AG09309 (cell line): ENCODE measurements at places on chromosomes 2 and 18.

GRCh38 chr18:57737400-57738060 lies 65.6 kb downstream of the ATP8B1 start:
- DNase-seq = peak; percentile 97

- DNase-seq = peak; percentile 58
Observed at GRCh38 chr2:27717070-27717795, 53.5 kb downstream of the SLC4A1AP start.

DNA sequence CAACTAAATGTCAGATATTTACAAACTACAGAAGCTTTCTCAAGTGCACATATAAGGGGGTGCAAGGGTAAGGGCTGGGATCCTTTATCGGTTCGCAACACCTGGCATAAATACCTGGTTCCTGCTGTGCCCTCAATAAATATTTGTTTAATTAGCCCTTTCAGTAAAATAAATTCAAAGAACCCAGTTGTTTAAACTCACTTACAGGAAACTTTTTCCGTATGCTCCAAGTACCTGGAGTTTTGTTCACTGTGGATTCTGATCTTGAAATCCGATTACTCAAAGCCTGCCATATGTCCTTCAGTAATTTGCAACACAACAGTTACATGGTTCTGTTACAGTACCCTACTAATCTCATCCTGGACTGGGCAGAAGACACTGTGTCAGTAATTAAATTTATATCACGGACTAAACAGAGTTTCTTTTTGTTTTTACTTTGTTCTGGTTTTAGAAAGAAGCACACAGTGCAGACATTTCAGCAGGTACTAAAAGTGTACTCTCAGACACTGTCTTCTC lies 36.9 kb downstream of the TBC1D8 start:
- no peak for DNase-seq

GRCh38 chr2:19746611-19747309 lies 155.0 kb downstream of the TTC32 start:
- DNase-seq = no peak

DNA sequence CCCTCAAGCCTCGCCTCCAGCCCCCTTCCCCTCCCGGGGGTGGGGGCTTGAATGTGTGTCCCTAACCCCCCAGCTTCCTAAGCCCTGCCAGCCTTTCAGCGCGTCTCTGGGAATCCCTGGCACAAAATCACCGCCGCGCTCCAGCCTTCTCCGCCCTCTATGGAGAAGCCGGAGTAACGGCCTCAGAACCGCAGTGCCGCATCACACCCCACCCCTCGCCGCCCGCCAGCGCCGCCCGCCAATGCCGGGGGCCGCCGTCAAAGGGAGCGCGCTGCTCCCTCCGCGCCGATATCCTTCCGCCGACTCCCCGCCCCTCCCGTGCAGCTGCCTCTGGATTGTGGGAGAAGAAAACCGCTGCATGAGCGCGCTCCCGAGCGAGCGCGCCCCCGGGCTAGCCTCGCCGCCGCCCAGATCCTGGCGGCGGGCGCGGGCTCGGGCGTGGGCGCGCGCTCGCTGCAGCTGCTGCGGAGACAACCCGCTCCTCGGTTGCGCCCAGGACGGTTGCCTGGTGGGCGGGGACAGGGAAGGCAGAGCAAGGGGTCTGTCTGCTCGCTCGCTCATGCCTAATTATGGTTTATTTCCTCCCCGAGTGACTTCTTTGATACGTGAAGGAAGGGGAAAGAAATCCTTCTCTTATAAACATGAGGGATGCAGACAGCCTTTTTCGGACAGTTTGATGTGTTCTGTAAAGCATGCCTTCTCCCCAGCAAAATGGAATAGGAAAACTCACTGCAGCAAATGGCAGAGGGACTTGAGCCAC lies at the start of gene CCDC88A:
Gene CCDC88A (minus strand): TSS at position 178 of the 760 bp plus-strand sequence. CDS start 777 bp downstream, outside the sequence.
- peak; percentile 96 for DNase-seq

GRCh38 chr2:130768191-130768855 lies 13.0 kb downstream of the AMER3 start:
- DNase-seq = no peak

GRCh38 chr2:132473174-132473883 lies 56.7 kb downstream of the GPR39 start:
- DNase-seq = no peak

DNA sequence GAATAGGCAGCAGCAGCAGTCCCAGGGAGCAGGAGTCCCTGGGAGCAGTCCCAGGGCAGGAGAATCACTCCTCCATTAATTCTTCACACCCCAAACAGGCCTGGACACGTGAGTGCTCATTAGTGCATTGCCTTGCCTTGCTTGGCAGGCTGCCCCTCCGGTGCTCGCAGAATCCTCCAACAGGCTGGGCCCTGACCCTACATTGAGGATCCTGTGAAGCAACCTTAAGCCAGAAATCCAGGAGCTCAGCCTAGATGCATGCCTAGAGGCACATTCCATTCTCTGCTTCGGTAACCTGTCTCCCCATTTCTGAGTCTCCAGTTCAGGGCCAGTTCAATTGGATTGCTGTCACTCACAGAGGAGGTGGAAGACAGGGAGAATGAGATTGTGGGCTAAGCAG lies 97.4 kb upstream of the LRATD1 start:
- DNase-seq = no peak

- no peak for DNase-seq
Observed at GRCh38 chr18:72208920-72209676, 335.0 kb downstream of the CBLN2 start.

DNA sequence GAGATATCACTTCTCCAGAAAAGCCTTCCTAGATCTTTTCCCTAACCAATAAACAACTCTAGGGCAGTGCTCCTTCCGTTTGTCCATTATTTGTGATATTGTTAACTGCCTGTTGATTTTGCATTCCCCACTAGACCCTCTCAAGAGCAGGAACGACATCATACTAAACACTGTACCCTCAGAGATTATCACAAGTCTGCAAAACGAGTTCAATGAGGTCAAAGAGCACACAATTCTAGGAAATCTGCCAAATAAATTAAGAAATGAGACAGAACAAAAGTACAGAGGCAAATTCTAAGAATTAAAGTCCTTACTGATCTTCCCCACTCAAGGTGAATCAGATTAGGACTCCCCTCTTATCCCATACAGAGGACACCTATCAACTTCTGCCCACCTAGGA lies 7.6 kb downstream of the RTTN start:
- DNase-seq = no peak

DNA sequence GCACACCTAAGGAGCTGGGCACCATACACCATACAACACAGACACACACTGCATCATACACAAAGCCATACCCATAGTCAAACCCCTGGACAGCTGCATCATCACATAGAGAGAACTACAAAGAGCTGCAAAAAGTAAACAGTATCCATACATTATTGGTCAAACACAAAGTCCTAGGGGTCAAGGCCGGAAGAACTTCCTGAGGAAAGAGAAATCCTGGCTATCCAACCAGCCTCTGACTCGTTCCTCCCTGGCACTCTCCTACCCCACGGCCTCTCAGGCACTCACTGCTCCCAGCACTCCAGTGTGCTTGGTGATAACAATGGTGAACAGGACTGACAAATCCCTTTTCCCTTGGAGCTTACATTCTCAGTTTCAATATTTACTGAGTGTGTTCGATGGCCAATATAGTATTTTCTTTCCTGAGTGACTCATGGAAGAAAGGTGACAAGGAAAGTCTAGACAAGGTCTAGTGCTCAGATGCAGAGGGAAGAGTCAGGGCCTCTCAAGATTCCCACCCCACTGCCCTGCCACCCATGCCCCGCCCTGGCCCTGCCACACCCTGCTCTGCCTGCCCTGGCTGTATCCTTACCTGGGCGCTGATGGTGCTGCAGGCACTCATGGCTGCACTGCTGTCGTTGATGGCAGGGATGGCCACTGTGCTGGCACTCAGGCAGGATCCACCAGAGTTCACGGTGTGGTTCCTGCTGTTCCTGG lies 3.4 kb downstream of the CFAP65 start:
- DNase-seq = no peak

- no peak for DNase-seq
Observed at GRCh38 chr2:124178719-124179118, 153.6 kb downstream of the CNTNAP5 start.

DNA sequence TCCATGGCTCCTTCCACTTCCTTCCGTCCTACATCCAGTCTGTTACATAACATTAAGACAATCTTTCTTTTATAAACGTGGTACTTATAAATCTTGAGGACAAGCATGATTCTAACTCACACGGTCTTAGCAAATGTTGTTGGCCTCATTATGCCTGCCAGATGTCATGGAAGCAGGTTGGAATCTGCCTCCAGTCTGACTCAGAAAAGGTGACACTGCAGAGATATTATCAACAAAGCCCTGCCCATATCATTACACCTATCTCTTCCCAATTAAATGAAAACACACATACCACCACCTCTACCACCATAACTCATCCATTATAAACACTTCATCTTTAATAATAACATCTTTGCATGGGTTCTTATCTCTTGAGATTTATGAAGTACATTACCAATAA lies 334.7 kb upstream of the CHAC2 start:
- no peak for DNase-seq

- no peak for DNase-seq
Observed at GRCh38 chr2:8602809-8603208, 79.0 kb upstream of the ID2 start.

GRCh38 chr2:20062615-20063545 lies 11.5 kb upstream of the LAPTM4A start:
- peak; percentile 80 for DNase-seq

- DNase-seq = no peak
Observed at GRCh38 chr2:8676191-8676920, 5.5 kb upstream of the ID2 start.

DNA sequence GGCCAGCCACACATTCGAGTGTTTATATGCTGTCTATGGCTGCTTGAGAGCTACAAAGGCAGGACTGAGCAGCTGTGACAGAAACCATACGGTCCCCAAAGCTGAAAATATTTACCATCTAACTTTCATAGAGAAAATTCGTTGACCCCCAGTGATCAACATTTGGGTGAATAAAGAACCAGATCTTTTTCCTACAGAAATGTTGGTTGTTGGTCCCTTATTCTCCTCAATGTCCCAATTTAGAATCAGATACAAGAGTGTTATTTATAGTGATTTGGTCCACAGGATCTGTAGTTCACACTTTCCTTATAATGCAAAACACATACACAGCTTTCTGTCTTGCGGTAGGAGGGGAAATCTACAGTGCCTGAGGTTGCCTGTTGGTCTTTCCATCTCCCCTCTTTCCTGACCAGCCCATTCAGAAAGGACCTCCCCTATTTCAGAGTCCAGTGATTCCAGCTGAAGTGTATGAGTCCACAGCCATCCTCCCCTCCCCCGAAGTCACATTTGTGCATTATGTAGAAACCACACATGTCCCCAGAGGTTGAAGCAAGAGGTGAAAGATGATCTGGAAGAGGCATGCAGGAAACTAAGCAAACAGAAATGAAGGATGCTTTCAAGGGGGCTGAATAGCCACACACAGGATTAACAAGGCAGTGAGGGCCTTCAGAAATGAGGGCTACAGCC lies 61.9 kb downstream of the SPRED2 start:
- no peak for DNase-seq

- DNase-seq = no peak
Observed at GRCh38 chr2:152100961-152101360, 2.1 kb upstream of the CACNB4 start.

DNA sequence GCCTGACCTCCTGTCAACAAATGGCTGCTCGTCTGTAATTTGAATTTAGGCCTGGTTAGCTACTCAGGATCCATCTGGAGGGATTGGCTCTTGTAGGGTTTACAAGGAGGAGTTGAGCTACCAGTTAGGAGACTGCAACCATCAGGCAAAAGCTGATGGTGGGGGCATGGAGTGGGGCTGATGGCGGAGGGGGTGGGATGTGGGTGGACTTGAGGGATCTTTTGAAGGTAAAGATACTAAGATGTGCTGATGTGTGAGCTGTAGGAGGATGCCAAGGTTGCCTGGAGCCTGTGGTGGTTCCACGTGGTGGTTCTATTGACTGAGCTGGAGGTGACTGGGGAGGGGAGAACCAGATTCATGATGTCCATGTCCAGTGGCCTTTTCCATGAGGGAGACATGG lies 240.7 kb downstream of the LPIN1 start:
- DNase-seq = no peak

DNA sequence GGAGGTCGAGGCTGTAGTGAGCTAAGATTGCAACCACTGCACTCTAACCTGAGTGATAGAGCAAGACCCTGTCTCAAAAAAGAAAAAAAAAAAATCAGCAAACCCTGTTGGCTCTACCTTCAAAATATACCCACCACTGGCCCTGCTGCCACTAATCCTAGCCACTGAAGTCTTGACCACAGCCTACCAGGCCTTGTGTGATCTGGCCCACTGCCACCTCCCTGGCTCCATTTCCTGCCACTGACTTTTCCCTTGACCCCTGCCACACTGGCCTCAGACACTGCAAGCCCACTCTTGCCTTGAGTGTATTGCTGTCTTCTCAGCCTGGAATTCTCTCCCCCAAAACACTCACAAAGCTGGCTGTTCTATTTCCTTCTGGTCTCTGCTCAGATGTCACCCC lies 33.7 kb downstream of the SH2D6 start:
- DNase-seq = no peak

DNA sequence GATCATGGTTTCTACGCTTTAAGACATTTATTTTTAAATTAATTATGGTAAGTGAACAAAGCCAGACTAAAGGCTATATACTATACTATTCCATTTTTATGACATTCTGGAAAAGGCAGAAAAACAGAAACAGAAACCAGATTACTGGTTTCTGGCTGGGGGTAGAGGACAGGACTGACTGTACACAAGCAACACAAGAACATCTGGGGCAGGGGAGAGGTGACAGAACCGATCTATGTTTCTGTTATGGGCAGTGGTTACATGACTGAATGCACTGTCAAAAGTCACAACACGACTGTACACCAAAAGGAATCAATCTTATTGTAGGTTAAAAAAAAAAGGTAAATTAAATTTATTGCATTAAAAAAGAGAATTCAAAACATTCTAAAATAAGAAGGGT lies 64.7 kb downstream of the PTPN2 start:
- DNase-seq = no peak

- DNase-seq = no peak
Observed at GRCh38 chr2:28375742-28376631, 16.7 kb upstream of the FOSL2 start.

DNA sequence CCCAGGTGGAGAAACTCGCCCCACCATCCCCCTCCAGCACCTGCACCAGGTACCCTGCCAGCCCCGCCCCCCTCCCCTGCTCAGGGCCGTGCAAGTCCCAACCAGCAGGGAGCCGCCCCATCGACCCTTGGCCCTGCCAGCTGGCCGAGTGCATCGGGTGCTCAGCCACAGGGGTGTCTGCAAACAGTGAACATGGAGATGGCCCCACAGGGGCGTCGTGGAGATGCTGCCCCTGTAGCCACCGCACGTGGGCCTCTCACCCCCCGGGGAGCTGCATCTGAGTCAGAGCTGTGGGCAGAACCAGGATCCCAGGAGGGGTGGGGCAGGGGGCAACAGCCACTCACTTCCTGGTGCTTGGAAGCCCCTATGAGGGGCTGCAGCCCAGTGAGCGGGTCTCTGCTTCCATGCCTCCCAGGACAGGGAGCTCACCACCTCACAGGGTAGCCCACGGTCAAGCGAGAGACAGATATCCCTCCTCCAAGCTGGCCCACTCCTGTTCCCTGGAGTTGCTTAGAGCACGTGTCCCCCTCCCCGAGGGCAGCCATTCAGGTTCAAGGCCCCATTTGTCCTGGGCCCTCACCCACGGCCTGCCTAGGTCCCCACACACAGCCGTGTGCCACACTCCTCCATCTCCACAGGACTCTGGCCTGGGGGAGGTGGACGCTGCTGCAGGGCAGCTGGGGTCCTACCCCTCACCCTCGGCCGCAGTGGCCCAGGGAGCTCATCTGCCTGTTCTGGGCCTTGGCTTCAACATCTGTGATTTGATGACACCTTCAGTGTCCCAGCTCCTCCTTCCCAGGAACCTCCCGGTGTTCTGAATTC lies 1.1 kb upstream of the MAB21L4 start:
- no peak for DNase-seq
